Small intestine (tissue), 16 donors: ENCODE measurements at places on chromosomes 5 and 9. TPM values are rescaled to one million over a fixed set of nuclear protein-coding genes. Genes with fewer than 3 reads are reported as not detected.
A peak's percentile ranks its signal among the peaks of the same experiment; 100 is the strongest.

DNA sequence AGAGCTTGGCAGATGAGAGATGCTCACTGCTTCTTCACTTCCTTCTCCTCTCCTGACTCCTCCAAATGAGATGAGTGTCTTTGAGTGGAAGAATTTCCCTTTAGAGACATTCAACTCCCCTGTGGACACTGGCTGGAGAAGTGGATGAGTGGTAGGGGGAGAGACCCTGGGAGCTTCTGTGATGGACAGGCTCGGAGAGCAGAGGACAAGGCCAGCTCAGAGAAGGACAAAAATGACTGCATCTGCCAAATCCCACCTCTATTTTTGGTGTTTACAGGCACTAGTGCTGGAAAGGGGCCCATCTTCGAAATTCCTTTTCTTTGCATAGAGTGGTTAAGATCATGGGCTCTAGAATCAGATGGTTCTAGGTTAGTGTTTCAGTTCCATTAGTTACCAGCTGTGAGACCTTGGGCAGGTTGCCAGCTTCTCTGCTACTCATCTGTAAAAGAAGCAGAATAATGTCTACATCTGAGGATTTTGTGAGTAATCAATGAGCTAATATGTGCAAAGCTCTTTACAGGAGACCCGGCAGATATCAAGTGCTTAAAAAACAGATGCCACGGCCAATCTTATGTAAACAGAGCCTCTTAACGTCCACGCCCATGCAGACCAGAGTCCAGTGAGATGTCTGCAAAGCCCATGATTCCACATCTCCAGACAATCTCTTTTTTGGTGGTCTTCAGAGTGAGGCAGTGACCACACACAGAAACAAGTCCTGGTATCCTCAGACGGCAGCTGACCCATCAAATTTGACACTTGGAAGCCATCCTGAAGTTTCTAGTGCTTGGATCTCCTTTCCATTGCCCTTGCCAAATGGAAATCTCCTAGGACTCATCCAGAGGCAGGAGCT, 13.6 kb upstream of the COL27A1 start:
- no peak for DNase-seq

Gene WNT8A
- not detected for polyA plus RNA-seq

- no peak for DNase-seq
Observed at GRCh38 chr5:133509742-133510079, 102.6 kb downstream of the FSTL4 start.

Gene KIF4B
- polyA plus RNA-seq, result not detected

DNA sequence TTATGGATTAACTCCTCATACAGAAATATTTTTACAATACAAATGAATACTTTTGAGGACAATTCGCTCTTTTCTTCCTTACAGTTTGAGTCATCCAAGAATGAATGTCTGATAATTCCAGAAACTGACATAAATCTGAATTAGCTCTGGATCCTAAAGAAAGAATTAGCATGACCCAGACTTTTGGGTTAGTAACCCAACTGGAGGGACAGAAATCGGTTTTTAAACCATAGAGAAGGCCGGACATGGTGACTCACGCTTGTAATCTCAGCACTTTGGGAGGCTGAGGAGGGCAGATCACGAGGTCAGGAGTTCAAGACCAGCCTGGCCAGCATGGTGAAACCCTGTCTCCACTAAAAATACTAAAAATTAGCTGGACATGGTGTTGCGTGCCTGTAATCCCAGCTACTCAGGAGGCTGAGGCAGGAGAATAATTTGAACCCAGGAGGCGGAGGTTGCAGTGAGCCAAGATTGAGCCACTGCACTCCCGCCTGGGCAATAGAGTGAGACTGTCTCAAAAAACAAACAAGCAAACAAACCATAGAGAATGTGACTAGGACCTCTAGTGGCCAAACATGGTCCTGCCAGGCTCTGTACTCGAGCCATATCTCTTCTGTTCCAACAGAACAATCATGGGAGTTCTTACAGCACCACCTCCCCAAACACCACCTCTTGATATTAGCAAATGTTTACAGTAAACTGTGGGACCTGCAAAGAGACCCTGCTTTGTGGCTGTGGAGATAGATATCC, 44.8 kb downstream of the LURAP1L start:
- peak; percentile 7 for DNase-seq

DNA sequence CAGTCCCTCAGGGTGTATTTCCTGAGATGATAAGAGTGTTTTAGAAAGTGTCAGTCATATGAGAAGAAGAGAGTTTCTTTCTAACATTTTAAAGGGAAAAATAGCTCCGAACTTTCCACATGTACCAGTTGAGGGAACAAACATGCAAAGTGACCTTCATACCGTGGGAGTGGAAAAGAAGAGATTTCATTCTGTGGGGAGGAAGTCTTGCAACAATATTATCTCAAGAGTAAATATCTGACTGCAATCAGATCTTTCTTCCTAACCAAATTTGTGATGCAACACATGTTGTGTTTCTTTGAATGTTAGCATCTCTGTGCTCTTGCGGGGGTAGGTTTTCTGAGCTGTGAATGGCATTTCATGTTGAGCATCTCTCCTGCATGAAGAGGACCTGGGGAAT, 30.6 kb downstream of the ANKRD55 start:
- no peak for DNase-seq

DNA sequence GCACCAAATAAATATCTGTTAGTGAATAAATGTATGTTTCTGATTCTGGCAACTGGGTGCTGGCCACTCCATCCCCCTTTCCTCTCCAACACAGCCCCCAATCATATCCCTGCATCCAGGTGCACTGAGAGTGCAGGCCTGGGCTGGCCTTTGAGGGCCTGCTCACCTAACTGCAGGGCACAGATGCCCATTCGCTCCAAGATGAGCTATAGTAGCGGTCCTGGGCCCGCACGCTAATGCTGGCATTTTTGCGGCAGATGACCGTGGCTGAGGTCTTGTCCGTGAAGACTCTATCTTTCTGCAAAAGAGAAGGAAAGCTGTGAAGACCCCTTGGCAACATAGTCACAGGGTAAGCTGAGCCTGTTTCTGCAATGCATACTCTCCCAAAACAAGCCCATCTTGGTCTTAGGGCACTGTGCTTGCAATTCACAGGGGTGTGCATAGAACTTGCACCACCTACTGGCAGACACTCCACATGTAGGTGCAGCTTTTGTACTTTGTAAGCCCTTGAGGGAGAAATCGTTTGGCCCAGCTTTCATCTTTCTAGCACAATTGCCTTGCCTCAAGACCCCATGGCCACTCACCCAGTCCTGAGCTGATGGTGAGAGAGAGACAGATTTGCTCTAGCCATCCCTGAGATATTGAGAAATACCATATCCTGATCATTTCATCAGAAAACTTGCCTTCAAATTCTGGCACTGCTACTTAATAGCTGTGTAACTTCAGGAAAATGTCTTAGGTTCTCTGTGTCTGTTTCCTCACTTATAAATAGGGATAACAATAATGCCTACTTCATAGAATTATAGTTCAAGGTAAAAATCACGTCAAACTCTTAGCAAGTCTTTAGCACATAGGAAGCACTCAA, 13.5 kb downstream of the IL12B start:
- peak; percentile 53 for DNase-seq

- no peak for DNase-seq
Observed at GRCh38 chr9:93198838-93199625, 15.1 kb downstream of the WNK2 start.

DNA sequence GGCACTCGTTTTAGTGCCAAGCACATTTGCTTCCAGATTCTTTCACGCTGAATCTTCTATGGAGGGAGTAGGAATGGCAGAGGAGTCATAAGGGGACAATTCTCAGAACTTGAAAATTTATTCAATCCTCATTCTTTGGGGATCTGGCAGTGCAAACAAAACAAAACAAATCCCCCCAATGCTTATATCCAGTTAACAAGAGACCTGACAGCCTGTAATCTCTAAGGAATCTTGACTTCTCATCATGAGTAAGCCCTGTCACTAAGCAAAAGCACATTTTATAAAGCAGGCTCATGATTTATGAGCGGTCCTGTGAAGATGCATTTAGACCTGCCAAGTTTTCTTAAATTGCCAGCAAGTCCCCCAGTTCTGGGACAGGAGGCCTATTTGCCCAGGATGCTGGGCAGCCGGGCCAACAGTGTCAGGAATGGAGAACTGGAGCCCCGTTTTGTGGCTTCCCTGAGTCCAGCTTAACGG, 513.9 kb downstream of the CTNND2 start:
- DNase-seq, result no peak

Gene PHAX
- 32.8 TPM for polyA plus RNA-seq

DNA sequence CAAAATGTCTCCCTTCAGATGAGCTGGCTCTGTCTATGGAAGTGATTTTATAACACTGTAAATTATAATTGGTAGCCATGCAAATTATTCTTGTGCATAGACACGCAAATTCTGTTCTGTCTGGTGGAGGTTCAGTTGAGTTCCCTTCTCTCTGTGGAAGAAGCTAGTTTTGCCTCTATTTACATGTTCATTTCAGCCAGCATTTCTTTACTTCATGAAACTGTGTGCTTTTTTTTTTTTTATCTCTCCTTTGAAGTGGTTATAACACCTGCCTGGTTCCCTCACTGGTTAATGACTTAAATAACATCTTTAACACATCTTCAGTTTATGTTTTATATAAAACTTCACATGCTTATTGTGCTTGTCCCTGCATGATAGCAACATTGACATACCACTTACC, 149.4 kb upstream of the FBXL7 start:
- no peak for DNase-seq

GRCh38 chr5:158736150-158736870, 363.4 kb downstream of the EBF1 start:
- no peak for DNase-seq

DNA sequence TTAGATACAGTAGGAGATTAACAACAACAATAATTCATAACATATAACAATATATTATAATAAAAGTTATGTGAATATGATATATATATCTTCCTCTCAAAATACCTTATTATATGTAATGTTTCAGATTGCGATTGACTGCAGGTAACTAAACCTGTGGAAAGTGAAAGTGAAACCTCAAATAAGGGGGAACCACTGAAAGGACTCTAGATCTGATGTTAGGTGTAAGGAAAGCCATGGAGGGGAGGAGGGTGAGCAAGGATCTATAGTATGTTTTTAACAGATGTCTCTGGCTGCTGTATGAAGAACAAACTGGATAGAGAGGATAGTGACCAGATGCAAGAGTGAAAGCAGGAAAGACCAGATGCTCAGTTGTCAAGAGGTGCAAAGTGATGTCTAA, 5.8 kb upstream of the FSTL4 start:
- no peak for DNase-seq

DNA sequence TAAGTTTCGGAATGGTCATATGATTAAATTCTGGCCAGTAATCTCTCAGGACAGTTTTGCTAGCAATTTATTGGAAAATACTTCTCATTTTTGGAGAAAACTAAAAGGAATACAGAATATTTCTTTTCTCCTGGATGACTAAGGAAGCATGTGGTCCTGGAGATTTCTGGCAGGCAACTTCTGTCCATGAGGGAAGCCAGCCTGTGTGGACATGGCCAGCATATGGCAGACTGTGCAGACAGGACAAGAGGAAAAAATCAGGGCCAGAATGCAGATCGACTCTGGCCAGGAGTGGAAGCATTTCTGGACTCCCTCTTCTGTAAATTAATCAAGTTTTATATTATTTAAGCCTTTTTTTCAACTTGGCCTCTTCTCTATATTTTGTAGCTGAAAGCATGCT, 100.4 kb upstream of the CDH18 start:
- no peak for DNase-seq

Gene ESM1
- not detected for polyA plus RNA-seq

Gene JAKMIP2
- polyA plus RNA-seq, result 1.0 TPM
